CD4-positive, alpha-beta T cell treated with Interleukin-2 at 100 ng/mL for 4 hours (primary cell): ENCODE measurements at places on chromosomes 1 and 21.

GRCh38 chr1:20632386-20632785 is 872 bp upstream of the PINK1 start:
- no peak for DNase-seq

- no peak for DNase-seq
Observed at GRCh38 chr1:27031235-27032118, 18.8 kb upstream of the TENT5B start.

DNA sequence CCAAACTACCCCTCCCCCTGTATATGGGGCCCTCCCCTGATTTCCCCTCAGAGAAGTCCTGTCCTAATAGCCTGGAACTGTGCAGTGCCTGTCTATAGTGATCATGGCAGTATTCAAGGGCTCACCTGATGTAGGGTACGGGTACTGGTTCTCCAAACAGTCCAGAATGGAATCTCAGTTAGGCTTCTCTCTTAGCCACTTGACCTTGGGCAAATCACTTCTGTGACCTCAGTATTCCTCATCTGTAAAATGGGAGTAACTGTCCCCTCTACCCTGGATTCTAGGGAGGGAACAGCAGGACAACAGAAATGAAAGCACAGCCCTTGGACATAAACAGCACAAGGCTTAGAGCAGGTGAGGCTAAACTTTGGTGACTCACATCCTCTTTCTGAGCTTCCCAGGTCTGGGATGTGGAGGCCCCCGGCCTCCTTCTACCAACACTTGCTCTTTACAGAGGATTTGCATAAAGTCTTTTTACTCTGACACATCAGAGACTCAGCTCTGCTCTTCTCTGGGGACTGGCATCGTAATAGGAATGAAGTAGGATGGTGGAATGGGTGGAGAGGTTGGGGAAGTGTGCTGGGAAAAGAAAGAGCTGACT is 20.0 kb upstream of the PDZK1IP1 start:
- DNase-seq, result no peak

- no peak for DNase-seq
Observed at GRCh38 chr1:214499732-214500131, 51.7 kb downstream of the PTPN14 start.

GRCh38 chr1:153025797-153026196 is 5.2 kb upstream of the SPRR1B start:
- DNase-seq, result no peak

- DNase-seq, result peak; percentile 44
Observed at GRCh38 chr1:66788231-66788939, 12.7 kb downstream of the INSL5 start.

DNA sequence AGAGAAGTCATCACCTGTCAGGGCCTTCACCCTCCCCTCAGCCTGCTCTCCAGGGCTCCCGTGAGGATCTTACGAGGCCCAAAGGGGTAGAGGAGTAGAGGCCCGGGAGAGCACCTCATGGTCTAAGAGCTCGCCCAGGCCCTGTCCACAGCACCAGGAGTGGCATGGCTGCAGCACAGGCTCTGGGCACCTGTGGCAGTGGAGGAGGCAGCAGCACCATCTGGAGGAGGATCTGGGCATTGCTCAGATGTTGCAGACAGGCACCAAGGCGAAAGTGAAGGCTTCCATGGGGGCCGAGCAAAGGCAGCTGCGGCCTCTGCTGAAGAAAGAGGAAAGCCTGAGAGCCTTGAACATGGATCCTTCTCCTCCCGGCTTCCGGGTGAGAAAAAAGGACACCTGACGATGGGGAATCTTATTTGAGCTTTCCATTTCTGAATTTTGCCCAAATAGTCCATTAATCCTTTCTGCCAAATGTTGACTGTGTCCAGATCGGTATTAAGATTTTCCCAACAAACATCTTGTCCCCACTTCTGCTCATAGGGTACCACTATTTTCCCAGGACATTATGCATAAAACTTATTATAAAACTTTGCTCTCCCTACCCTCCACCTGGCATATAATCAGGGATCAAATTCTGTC is 604.7 kb downstream of the PTPRC start:
- peak; percentile 70 for DNase-seq

- no peak for DNase-seq
Observed at GRCh38 chr1:192159014-192159413, 752 bp downstream of the RGS18 start.

DNA sequence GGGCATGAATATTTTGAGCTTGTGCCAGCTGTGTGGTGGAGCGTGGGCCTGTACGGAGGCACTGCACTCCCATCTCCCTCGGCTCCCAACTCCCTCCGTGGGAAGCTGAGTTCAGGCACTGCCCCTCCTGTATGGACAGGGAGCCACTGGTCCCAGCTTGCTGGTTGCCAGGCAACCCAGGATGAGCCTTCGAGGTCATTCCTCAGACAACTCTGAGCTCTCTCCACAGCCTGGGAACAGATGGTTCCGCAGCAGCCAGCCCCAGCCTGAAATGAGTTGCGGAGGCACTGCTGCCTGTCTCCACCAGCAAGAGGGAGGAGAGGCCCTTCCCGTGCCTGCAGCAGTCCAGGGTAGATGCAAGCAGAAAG is 58.4 kb upstream of the TENT5B start:
- no peak for DNase-seq

- no peak for DNase-seq
Observed at GRCh38 chr1:102071451-102071850, 74.7 kb upstream of the OLFM3 start.

GRCh38 chr1:69513601-69514000 is 54.1 kb upstream of the LRRC7 start:
- DNase-seq, result no peak

DNA sequence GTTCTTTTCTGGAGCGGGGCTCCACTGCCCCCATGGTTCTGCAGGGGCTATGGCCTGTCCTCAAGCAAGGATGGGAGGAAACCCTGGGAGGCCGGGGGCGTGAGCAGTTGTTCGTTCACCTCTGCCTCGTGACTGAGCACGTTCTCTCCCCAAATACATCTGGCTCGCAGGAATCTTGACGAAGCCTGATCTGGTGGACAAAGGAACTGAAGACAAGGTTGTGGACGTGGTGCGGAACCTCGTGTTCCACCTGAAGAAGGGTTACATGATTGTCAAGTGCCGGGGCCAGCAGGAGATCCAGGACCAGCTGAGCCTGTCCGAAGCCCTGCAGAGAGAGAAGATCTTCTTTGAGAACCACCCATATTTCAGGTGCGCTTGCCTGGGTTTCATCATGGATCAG is 15.5 kb downstream of the MX1 start:
- DNase-seq, result no peak

GRCh38 chr1:76352741-76353435 is 278.3 kb downstream of the ST6GALNAC3 start:
- DNase-seq, result no peak

GRCh38 chr1:2157856-2158255 is 36.7 kb downstream of the FAAP20 start:
- DNase-seq, result no peak

DNA sequence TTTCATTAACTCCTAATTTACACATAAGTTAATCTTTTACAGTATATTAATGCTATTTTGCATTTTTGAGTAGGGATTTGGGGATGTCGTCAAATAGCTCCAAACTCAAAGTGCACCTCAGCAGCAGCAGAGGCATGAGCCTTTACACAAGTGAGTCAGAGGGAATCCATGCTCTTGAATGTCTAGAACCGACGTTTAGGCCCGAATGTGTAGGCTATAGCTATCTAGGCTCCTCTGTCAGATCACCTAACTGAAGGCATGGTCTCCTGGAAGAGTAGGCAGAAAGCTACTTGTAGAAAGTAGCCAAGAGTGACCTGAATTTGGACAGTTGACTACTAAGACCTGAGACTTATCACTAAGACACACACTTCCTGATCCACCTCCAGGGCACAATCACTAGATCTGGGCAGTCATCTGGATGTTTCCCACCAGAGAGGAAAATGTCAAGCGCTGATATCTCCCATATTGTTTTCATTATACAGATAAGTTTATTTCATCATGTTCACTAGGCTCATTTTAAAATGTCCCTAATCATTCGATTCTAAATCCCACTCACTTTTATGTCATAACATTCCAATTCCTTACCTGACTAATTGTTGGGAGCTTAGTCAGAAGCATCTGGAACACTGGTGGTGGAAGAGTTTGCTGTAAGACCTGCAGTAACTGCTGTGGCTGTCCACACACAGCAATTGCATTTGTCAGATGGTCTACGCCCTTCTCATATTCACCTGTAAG is 15.3 kb downstream of the TOMM20 start:
- DNase-seq, result no peak

GRCh38 chr1:51901151-51901550 is 22.6 kb upstream of the NRDC start:
- DNase-seq, result no peak

DNA sequence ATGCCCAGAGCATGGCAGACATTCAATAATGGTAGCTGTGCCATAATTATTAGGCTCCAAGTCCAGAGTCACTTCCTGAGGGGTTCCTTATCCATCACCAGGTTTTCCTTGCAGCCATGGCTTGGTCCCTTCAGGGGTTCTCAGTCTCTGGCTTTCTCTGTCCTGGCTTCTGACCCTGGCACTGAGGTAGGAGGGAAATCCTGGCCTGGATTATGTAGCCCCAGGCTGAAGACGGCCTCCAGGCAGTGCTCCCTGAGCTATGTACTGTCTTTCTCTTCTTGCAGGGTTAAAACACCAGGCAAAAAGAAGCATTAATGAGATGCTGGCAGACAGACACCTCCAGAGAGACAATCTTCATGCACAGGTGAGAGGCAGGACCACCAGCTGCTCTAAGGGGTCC is 9.5 kb upstream of the PADI3 start:
- DNase-seq, result peak; percentile 6

DNA sequence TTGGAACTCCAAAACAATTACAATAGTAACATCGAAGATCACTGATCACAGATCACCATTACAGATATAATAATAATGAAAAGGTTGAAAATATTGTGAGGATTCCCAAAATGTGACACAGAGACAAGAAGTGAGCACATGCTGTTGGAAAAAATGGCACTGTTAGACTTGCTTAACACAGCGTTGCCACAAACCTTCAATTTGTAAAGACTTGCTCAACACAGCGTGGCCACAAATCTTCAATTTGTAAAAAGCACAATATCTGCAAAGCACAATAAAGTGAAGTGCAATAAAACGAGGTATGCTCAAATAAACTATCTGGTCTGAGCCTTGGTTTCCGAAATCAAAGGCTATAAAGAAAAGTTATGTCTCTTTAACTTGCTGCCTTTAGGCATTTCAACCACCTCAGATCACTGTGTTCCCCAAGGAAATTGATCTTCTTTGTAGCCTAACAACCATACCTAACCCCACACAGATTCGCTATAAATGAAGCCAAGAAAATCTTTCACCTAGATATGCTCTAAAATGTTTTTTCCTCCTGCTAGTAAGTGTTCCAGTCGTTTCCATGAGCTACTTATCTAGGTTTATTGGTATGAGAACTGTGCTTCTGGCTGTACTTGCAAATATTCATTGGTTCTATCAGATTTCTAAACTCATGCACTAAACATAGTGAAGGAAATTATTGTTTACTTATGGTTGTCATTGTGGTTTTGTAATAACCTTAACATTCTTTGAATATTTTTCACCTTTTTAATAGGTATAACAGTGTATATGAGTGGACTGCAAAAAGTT is 13.1 kb upstream of the LPGAT1 start:
- DNase-seq, result no peak

- DNase-seq, result no peak
Observed at GRCh38 chr1:160717306-160717705, 5.7 kb upstream of the CD48 start.

GRCh38 chr21:29074007-29074376 is 544 bp upstream of the CCT8 start:
- no peak for DNase-seq

- DNase-seq, result no peak
Observed at GRCh38 chr1:43061757-43062156, 103.1 kb upstream of the SLC2A1 start.

GRCh38 chr1:176595217-176595616 is 132.2 kb downstream of the PAPPA2 start:
- DNase-seq, result no peak

GRCh38 chr1:186102107-186102506 is 272.9 kb downstream of the TPR start:
- DNase-seq, result no peak

- DNase-seq, result no peak
Observed at GRCh38 chr1:235112297-235113182, 16.1 kb downstream of the TOMM20 start.

- DNase-seq, result no peak
Observed at GRCh38 chr1:236020359-236021219, 44.3 kb downstream of the NID1 start.

DNA sequence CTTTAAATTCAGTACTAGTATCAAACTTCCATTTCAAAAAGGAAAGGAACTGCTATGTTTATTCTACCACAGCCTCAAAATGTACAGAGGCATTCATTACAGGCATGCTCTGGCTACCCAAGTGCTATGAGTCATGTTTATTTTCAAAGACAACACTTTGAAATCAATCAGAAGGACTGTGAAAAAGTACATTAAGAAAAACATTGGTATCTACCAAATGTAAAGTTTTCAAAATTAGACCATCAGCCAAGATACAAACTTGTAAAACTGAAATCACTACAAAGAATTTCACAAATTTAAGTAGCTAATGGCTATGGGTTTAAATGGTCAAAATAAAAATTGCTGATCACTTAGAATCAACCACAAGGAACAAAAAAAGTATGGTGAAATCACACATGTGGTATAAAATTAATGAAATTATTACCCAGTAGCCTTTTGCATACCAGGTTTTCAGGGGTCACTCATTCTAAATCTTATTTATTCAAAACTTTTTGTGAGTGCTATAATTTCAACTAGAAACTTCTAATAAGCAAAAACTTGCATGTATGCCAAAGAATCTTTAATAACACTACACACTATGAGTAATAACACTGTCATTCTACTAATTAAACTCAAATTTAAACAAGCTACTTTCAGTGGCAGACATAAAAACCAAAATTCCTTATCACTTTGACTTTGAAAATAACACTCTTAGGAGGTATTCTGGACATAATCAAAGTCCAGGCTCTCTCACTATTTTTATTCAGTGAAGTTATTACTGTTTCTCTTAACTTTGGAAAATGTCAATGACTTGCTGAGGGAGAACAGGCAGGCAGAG is 49.2 kb downstream of the ENAH start:
- no peak for DNase-seq

- DNase-seq, result no peak
Observed at GRCh38 chr1:155706139-155706538, 17.2 kb downstream of the DAP3 start.

DNA sequence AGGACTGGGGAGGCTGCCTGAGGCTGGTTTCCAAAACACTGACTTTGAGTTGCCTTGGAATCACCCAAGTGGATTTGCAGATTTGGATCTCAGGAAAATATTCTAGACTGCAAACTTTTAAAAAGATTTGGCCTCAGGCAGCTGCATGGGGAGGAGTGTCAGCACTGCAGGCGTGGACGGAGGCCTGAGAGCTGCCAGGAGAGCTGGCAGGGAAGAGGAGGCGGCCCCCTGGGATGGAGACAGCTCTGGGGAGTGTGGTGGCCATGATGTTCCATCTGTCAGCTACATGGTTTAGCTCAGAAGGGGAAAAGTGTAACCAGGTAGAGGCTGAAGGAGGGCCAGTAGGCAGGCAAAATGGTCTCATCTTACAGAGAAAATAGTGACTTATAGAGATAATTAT is 72.1 kb downstream of the VPS26C start:
- DNase-seq, result no peak

GRCh38 chr1:8810987-8811386 is 6.5 kb downstream of the RERE start:
- DNase-seq, result no peak
